NCI-H1105 treated with DMSO at 0.1 percent for 48 hours (cell line): ENCODE measurements at places on chromosomes 16 and 17.

GRCh38 chr16:84286578-84287240 is 8.0 kb upstream of the WFDC1 start:
- no peak for DNase-seq

- no peak for DNase-seq
Measured at GRCh38 chr16:82082543-82083244, 47.6 kb downstream of the HSD17B2 start.

DNA sequence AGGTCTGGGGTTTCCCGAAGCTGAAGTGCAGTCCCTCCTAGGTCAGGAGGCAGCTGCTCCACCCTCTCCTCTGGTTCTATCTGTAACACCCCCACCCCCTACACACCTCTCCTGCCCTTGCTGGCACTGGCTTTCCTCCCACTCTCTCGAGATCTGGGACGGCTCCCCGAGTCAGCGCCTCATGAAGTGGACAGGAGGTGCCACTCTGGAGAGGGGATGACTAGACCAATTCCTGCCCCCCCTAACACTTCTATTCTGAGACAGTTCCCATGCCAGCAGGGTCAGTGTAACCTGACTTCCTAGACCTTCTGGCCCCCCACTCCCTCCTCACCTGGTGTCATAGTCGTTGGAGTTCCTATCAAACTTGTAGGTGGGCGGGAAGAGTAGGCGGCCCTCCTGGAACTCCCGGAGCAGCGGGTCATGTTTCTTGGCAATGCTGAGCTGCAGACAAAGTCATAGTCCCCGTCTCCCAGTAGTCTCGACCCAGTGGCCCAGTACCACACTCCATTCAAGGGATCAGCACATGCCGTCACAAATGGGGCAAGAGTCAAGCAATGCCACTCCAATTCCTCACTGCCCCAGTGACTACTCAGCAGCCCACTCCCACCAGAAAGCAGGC is 9.7 kb downstream of the INPP5K start:
- no peak for DNase-seq

- DNase-seq: peak; percentile 38
Measured at GRCh38 chr16:4506450-4506849, 30.3 kb downstream of the HMOX2 start.

DNA sequence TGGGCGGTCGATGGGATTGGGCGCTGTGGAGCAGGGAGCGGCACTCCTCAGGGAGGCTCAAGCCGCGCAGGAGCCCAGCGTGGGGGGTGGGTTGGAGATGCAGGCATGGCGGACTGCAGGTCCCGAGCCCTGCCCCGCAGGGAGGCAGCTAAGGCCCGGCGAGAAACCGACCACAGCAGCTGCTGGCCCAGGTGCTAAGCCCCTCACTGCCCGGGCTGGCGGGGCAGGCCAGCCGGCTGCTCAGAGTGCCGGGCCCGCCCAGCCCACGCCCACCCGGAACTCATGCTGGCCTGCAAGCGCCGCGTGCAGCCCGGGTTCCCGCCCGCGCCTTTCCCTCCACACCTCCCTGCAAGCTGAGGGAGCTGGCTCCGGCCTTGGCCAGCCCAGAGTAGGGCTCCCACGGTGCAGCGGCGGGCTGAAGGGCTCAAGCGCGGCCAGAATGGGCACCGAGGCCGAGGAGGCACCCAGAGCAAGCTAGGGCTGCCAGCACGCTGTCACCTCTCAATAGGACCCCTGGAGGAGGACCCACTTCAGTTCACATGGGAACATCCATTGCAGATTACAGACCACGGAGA is 20.5 kb upstream of the METTL16 start:
- DNase-seq: no peak
